GM03348 (cell line): ENCODE measurements at places on chromosomes 6 and 20.

GRCh38 chr20:17233626-17234025 is 6.8 kb downstream of the PCSK2 start:
- DNase-seq, result no peak

- peak; percentile 47 for DNase-seq
Measured at GRCh38 chr6:108441141-108441540, 119.6 kb upstream of the FOXO3 start.

DNA sequence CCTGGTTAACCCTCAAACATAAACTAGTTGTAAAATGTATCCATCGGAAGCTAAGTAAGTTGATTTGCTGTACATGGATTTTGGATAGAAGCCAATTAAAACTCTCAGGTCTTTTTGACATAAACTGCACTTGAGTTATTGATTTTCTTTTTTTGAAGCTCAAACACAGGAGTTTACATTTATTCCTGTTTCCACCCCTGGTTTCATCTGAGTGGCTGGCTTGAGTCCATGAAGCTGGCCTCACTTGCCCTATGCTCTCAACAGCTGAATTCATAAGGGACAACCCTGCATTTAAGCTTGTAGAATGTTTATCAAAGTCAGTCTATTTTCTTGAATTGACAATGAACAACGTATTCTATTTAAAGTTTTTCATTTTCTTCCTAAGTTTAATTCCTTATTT is 58.1 kb upstream of the PLEKHG1 start:
- no peak for DNase-seq

DNA sequence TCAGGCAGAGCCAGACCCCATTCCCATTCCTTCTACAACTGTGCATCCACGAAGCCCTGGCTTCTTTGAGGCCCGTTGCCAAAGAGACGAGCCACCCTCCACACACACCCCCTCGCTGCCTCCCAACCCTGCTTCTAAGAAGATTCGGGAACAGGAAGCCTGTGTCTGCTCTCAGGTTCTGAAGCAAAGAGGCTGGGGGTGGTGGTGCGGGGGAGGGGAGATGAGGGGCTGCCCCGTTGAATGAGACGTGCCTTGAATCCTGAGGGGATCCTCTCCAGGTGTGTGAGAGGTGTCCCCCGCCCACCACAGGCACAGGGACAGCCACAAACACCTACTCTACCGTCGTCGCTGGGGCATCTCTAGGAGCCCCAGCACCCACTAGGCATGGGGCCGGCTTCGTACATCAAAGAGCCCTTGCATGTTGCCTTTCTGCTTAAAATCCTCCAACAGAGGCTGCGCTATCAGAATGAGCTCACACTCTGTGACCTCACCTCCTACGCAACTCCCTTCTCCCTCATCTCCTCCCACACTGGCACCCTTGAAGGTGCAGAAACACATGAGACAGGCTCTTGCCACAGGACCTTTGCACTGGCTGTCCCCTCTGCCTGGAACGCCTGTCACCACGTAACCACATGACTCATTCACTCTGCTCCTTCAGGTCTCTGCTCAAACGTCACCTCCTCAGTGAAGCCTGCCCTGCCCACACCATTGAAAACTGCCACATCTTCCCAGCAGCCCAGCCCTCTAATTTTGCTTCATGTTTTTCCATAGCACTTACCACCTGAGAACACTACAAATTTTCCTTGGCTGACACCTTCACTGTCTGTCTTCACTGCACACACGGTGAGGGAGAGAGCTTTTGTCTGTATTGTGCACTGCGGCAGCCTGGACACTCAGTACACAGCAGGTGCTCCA is 58.5 kb downstream of the PREX1 start:
- no peak for DNase-seq

DNA sequence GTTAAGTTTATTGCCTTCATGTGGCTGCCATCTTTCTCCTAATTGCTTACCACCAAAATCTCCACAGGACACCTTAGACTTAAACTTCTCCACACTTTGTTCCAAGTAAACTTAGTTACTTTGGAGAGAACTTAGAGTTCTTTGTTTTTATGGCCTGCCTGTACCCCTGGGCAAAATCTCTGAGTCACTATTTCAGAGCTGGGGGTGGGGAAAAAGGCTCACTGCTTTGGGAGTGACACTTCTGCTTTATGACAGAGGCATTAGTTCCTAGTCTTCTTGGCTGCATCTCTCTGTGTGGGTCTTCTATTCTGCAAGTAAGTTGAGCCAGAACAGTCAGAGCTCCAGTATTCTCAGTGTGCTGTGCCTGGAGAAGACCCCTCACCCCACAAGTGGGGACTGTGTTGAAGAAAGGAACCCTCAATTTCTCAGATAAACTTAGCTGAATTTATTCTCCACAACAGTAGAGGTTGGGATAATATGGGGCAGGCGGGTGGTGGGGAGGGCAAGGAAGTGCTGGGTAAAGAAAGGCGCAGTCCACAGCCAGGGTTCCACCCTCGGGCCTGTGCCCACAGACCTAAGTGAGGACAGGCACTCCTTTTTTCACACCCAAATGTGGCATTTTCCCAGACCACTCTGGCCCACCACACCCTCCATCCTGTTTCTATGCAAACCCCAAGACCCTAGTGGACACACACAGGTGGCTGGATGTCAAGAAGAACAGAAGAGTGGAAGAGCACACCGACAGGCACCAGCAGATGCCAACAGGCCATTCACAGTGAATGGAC is 636.6 kb upstream of the MAN1A1 start:
- no peak for DNase-seq

GRCh38 chr6:48032151-48032550 is 78.8 kb downstream of the PTCHD4 start:
- DNase-seq, result peak; percentile 20

DNA sequence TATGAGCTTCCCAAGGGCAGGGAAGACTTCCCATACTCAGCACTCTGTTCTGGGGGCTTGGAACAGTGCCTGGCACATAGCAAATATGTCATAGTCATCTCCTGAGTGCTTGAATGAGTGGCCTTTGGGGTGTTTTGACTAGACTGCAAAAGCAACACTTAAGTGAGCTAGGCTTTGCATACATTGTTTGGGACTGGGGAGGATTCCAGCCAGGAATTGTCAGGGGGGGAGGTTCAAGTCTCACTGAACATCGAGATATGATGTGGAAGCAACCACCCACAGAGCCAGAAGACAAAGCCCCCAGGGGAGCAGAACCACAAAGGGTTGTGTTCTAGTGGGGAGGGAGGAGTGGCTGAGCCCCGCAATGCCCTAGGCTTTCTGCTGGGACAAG is 98.4 kb downstream of the SYCP2 start:
- DNase-seq, result peak; percentile 4

GRCh38 chr20:63520934-63521601 is 503 bp downstream of the PPDPF start:
- peak; percentile 91 for DNase-seq

DNA sequence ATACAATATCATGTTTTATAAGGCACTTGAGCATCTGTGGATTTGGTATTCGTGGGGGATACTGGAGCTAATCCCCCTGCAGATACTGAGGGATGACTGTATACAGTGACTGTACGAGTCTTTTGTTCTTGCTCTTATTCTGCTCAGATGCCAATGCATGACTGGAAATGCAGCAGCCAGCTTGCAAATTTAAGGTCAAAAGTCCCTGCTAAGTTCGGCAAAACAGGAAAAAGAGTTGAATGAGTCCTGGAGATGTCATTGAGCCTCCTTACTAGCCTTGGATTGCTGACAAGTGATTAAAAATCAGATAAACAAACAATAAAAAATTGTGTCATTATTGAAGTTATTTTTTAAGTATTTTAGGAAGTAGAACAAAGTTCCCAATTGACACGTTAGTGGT is 599.3 kb upstream of the IMPG1 start:
- DNase-seq, result no peak

DNA sequence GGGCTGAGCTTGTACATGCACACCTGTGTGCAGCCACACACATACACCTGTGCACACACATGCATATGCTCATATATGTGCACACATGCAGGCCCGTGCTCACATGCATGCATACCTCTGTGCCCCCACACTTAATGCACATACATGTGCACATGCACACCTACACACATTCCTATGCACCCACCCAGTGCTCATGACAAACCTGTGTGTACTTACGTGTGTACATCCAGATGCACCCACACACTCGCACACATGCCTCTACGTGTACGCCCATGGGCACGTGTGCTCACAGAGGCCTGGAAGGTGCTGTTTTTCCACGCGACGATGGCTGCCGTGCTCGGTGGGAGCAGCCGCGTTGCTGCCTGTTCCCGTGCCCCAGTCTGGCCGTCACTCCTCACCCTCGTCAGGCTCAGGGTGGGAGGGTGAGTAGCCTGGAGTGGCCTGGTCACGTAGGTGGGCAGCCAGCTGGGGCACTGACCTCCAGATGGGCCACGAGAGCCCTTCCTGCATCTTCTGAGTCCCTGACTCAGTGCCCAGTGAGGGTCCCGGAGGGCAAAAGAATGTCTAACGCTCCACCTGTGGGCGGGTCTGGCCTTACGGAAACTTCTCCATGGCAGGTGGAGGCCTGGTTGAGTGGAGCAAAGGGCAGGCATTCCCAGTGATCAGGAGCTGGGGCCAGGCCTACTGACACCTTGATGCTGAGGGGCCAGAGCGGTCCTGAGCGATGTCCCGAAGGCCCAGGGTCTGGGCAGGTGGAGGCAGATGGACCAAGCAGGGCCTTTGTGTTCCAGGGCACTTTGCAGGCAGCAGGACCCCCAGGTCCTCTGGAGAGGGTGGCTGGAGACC is 8.0 kb upstream of the GATA5 start:
- no peak for DNase-seq

GRCh38 chr6:116365743-116366142 is 5.0 kb upstream of the DSE start:
- DNase-seq, result no peak

DNA sequence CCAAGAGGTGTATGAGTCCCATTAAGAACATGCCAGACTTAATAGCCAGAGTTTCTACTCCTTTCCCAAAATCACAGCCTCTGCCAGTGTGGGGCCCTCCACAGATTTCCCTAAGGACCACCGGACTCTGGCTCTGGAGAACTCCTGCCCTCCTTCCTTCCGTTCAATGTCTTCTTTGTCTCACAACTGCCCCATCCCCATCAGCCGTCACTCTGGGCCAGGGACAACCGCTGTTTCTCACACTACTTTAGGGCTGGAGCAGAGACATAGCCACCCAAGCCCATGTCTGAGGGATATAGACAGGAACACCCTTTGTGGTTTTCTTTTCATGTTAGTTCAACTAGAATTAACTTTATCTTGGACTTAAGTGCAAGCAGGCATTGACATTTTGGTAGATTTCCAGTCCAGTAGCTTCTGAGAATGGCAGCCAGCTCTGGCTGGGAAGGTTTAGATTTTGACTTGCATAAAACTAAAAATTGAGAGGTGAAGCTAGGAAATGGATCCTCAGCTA is 6.7 kb upstream of the ACSS1 start:
- no peak for DNase-seq

DNA sequence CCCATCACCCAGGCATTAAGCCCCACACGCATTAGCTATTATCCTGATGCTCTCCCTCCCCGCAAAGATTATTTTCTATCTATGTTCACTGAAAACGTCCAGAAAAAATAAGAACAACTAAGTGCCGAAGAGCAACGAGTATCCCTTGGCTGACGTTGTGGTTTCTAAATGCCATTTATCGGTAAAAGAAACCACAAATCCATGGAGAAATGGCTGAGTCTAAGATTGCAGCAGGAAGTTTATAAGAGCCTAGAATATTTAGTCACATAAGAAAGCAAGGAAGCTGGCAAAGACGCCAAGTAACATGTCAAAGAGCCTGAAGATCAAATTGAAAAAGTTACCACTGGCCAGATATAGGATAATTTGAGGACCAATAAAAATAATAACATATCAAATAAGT is 18.1 kb upstream of the NOX3 start:
- no peak for DNase-seq

DNA sequence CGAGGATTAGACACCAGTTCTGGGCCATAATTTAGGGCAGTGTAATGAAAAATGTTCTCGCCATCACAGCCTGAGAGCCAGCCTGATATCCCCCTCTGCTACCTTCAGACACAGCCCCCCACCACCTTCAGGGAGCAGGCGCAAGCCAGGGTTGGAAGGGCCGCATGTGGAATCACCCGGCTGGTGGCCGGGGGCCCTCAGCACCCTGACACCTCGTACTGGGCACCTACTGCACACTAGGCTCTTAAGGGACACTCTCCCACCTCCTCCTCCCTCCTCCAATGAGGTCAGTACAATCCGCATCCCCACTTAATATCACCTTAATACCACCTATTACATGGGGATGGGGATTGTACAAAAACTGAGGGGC is 55.5 kb downstream of the BMP7 start:
- no peak for DNase-seq

DNA sequence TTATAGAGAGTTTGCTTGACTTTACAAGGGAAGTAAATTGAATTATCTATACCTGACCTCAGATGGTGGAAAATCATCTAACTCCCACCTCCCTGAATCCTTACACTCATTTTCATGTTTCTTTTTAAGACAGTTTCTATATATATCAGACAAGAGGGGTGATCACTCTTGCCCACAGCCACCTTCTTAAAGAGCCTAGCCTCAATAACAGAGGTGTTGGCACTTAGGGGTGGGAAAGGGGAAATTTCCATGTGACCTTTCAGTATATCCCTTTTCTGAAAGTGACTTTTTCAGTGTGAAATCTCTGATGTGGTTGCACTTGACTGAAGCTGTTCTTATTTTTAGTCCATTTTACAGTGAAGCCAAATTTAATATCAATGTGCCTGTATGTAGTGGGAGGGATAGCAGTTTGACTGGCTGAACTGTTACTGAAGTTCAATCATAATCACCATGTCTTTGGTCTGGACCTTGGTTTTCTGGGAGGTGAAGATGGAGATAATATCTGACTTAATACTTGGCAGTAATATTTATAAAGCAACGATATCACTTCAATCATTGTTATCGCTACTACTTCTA is 141.3 kb downstream of the MAP3K7 start:
- no peak for DNase-seq

DNA sequence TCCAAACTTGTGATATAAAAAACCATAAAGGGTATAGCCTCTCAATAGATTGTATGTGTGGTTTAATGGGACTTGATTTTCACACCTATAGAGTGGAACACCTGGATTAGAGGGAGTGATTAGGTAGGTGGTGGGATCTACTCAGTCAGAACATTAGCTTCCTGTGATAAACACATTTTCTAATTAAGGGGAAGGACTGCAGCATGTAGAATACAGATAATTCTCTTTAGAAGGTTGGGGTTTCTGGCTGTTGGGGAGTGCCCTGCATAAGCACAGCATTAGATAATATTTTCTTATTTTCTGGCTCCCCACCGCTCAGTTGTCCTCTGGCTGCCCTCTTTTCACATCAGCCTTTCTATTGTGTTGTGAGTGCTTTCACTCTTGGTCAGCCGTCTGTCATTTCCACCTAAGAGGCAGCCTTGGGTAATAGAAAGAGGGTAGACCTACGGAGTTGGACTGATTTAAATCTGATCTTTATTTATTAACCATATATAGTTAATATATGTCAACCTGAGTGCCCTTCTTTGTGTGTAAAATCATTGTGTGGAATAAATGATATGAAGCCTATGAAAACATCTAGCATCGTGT is 8.0 kb downstream of the CSE1L start:
- DNase-seq, result no peak
